ENCODE measurements at places on chromosomes 3 and 15.

- DNase-seq: no peak
Observed at GRCh38 chr3:64676831-64677230, 11.0 kb downstream of the ADAMTS9 start.

DNA sequence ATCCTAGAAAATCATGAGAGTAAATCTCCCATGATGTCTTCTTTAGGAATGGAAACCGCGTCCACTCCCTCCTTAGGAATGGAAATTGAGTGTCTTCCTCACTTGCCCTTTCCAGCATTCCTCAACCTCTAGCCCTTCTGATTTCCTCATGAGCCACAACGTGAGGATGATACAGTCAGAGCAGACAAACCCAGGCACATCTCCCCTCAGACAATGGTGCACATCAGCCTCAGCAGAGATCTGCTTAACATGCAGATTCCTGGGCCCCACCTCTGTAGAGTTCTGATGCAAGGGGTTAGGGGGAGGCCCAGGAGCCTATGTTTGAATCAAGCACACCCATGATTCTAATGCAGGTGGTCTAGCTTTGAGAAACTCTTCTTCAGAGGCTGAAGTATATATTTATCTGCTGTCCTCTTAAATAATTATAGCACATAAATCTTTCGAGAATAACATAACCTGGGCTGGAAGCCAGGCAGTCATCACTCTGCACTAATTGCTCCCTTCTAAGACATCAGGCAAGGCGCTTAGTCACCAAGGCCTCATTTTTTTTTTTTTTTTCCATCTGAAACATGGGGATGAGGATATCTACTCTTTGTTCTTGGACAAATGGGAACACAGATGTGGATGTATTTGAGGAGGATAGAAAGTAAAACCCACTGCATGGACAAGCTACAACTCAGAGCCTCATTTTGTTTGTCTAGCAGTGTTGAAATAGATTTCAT is 81.7 kb downstream of the PRICKLE2 start:
- peak; percentile 95 for DNase-seq

DNA sequence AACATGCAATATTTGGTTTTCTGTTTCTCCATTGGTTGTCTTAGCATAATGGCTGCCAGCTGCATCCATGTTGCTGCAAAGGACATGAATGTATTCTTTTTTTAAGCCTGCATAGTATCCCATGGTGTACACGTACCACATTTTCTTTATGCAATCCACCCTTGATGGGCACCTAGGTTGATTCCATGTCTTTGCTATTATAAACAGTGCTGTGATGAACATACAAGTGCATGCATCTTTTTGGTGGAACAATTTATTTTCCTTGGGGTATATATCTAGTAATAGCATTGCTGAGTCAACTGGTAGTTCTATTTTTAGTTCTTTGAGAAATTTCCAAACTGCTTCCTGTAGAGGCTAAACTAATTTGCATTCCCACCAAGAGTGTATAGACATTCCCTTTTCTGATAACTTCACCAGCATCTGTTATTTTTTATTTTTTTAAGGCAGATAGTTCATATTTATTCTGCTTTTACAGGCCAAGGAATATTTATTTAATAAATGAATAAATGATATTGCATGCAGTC is 62.4 kb upstream of the NPHP3 start:
- DNase-seq: peak; percentile 65

DNA sequence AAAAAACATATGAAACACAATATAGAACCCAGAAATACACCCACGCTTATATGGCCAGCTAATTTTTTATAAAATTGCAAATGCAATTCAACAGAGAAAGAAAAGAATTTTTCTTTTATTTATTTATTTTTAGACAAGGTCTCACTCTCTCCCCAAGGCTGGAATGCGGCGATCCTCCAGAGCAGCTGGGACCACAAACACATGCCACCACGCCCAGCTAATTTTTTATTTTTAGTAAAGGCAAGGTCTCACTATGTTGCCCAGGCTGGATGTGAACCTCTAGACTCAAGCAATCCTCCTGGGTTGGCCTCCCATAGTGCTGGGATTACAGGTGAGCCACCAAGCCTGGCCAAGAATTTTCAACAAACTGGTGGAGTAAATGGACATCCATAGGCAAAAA is 117.9 kb downstream of the SCAPER start:
- peak; percentile 6 for DNase-seq

GRCh38 chr15:90617171-90617570 is 87.4 kb downstream of the CRTC3 start:
- DNase-seq: peak; percentile 20
